ENCODE measurements at places on chromosomes 16 and 17.

DNA sequence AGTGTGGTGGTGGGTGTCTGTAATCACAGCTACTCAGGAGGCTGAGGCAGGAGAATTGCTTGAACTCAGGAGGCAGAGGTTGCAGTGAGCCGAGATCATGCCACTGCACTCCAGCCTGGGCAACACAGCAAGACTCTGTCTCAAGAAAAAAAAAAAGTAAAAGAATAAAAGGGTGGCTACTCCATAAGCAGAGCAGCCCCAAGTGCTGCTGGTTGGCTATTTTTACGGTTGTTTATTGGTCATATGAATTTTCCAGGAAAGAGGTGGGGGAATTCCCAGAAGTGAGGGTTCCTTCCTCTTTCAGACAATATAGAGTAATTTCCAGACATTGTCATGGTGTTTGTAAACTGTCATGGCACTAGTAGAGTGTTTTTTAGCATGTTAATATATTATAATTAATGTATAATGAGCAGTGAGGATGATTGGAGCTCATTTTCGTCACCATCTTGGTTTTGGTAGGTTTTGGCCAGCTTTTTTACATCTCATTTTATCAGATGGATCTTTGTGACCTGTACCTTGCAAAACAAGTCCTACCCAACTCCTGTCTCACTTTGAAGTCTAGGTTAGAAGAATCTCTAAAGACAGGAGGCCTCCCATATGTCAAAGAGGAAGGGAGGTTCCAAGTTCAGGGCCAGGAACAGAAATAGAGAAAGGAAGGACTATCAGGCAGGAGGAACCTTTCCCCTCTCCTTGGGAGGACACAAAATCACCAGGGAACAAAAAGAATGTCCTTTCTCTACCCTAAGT, 39.1 kb downstream of the HOXB1 start:
- no peak for DNase-seq

GRCh38 chr17:61567045-61567802, 23.8 kb downstream of the NACA2 start:
- no peak for DNase-seq

DNA sequence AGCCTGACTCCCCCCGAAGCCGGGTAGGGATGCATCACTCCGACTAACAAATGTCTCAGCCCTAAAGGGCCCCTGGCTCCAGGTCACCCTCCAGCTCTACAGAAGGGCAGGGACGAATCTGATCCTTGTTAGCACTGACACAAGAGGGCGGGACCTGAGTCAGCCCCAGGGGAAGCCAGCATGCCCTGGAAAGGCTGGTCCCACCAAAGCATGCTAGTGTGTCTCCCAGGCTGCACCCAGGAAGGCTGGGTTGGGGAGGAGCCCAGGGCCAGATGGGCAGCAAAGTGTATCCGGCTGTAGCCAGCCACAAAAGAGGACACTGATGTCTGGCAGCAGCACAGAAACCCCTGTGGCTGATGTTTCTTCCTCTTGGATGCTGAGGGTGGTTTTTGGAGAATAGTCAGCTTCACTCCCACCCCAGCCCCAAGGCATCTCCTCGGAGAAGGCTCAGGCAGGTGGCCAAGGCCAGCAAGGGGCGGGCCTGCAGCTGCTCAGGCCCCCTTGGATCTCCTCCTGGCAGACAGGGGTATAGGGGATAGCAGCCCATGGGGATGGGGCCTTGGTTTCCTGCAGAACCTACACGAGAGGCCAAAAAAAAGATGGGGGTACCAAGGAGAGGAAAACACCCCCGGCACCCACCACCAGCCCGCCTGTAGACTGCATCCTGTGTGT, 11.0 kb downstream of the NATD1 start:
- DNase-seq = no peak

GRCh38 chr17:5610956-5611355, 26.6 kb upstream of the NLRP1 start:
- no peak for DNase-seq

DNA sequence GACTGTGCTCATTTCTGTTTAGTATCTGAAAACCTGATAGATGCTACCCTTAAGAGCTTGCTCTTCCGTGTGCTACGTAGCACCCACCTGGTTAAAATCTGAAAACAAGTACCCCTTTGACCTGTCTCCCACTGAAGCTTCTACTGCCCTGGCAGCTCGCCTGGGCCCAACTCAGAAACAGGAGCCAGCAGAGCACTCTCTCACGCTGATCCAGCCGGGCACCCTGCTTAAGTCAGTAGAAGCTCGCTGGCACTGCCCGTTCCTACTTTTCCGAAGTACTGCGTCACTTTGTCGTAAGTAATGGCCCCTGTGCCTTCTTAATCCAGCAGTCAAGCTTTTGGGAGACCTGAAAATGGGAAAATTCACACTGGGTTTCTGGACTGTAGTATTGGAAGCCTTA, 18.9 kb downstream of the NTAN1 start:
- DNase-seq = no peak

- no peak for DNase-seq
Measured at GRCh38 chr16:24409045-24409444, 130.3 kb upstream of the RBBP6 start.

DNA sequence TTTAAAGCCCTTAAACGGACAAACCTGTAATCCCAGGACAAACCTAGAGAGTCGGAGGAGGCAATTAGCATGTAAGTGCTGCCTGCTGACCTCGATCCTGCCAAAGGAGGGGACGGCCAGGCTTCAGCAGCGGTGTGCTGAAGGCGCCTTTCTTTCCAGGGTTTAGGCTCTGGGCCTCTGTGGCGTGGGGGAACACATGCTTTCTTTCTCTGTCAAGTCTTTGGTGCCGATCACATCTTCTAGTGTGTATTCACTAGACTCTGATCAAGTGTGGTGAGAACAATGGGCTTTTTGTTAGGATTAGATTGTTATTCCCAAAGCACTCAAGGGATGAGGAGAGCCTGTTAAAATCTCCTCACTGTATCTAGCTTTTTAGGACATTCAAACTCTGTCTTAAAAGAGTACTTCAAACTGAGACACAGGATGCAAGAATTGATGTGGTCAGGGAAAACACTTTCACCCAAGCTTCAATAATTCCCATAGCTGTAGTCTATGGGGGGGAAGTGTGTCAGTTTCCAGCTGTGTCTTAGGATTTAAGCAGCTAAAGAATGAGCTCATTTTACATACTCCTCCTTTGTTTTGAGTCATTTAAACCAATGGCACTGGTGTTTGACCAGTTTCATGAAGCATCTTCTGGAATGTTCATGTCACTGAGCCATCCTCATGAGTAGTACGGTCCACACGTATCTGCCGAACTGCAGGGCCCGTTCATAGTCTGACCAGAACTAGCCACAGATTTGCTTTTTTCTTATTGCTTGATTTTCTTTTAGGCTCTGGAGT, 51.2 kb downstream of the RPA1 start:
- DNase-seq = no peak

DNA sequence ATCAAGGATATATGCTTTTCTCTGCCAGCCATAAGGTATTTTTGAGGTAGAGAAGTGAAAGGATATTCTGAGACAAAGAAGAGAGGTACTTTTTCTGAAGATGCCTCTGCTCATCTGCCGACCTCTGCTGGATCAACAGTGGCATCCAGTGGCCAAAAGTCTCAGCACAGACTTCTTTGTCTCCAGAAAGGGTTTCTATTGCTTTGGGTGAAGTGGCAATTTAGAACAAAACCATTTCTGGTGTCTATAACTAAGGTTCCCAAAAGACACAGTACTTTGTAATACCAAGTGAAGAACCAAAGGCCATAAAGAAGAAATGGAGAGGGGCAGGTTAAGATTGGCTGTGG, 155.2 kb upstream of the C17orf78 start:
- no peak for DNase-seq

GRCh38 chr16:8950580-8951077, 13.1 kb downstream of the USP7 start:
- no peak for DNase-seq

DNA sequence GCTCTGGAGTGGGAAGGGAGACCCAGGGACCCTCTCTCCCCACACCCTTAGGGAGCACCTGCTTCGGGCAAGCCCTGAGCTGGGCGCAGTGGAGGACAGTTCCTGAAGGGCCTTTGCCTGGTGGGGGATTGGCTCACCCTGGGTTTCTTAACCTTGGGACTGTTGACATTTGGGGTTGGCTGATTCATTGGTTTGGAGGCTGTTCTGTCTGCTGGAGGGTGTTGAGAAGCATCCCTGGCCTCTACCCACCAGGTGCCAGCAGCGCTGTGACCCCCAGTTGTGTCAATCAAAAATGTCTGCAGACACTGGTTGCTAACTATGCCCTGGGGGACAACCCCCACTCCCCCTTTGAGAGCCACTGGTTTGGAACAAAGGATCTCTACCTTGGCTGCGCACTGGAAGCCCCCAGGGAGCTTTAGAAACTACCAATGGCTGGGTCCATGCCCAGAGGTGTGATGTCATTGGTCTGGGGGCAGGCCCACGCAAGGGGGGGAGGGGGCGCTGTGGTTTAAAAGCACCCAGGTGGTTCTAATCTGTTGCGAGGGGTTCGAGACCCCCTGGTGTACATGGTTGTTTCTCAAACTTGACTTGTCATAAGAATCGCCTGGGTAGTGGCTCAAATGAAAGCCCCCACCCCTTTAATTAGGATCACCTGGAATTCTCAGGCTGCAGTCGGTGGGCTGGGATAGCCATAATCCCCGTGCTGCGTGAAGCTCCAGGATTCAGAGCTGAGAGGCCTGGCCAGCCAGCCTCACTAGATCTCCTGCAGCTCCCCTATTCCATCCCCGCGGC, 151.9 kb upstream of the GSE1 start:
- no peak for DNase-seq

- DNase-seq = peak; percentile 73
Measured at GRCh38 chr16:8567355-8568230, 22.7 kb downstream of the TMEM114 start.

- no peak for DNase-seq
Measured at GRCh38 chr16:48972236-48972635, 309.4 kb downstream of the CBLN1 start.

- DNase-seq = no peak
Measured at GRCh38 chr17:16007439-16007838, 7.8 kb downstream of the TTC19 start.

GRCh38 chr17:67546578-67547527, 169.8 kb downstream of the PITPNC1 start:
- DNase-seq = no peak

DNA sequence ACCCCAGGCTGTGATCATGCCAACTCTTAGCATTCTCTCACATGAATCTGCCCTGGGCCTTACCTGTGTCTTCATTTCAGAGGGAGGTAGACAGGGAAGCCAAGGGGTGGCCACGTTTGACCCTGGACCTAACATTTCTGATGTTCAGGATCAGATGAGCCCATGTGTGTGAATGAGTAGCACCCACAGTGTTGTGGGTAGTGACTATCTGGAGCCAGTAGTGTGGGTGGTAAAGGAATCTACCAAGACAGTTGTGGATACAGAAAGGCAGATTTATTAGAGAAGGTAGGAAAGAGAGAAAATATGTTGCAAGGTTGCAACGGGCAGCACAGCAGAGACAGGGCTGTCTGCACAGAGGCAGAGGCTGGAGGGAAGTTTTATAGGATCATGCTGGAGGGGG, 60.5 kb downstream of the TK2 start:
- DNase-seq = no peak

GRCh38 chr17:82929676-82930042, 89.8 kb upstream of the ZNF750 start:
- no peak for DNase-seq

- DNase-seq = no peak
Measured at GRCh38 chr16:49822649-49823370, 33.1 kb downstream of the ZNF423 start.

GRCh38 chr17:76174037-76174436, 33.0 kb upstream of the FOXJ1 start:
- DNase-seq = no peak

GRCh38 chr17:17382065-17382459, 78.9 kb downstream of the NT5M start:
- no peak for DNase-seq

DNA sequence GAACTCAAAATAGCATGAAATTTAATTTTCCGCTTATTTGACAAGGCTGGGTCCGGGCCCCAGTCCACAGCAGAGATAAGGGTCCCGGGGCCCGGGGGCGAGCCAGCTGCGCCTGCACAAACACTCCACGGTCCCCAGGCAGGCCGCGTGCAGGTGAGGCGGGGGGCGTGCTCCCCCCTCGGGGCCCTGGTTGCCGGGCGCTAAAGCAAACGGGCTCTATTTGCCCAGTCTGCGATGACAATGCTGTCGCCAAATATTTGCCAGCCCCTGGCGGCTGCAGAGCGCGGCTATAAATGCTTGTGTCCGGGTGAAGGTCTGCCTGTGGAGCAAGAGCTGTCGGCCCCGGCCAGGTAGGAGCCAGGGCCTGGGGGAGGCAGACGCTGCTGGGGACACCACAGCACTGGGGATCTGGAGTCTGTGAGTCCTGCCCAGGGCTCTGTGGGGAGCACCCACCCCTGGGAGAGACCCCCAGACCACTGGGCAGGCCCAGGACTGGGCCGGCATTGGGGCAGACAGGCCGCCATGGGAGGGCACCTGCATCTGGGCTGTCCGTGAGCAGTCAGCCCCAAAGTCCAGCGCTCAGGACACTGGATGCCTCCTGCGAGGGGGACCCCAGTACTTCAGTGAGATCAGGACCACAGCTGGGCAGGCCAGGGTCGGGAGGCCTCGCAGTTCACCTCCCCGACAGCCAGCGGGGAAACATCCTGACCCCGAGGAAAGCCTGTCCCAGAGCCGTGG, at the start of gene PERCC1:
PERCC1 (plus strand) TSS at position 320 of the 738 bp plus-strand sequence. CDS start 1,516 bp downstream, outside the sequence.
- DNase-seq = no peak

DNA sequence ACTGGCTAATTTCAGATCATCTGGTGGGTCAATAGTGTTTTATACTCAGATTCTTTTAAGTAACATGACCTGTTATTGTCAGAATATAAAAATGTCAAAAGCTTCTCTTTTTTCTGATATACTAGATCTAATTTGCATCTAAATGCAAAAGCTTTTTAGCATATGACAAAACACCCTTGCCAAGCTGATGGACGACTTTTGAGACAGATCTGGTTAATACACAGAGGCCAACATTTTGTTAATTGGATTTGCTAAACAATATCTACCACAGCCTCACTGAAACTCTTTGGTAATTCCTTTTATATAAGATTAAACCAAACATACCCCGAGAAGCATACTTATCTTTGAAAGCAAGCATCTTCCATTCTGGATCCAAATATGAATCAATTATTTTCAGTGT, 10.3 kb upstream of the NOL11 start:
- no peak for DNase-seq

DNA sequence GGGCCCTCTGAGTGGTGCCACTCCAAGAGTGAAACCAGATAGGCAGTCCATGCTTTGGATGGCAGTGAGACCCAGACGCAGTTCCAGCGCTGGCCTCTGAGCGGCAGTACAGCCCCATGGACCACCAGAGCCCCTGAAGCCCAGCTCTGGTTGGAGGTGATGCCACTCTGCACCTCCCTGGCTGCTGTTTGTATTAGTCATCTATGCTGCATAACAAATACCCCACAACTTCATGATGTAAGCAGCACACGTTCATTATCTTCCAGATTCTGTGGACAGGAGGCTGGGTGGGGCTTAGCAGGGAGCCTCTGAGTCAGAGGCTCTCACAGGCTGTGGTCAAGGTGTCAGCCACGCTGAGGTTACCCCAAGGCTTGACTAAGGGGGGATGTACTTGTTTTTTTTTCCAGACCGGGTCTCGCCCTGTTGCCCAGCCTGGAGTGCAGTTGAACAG, 5.1 kb upstream of the NME4 start:
- DNase-seq = peak; percentile 89

Measured in activated naive CD8-positive, alpha-beta T cell treated with anti-CD3 and anti-CD28 coated beads for 36 hours (primary cell).